Activated naive CD4-positive, alpha-beta T cell treated with anti-CD3 and anti-CD28 coated beads for 36 hours (primary cell): ENCODE measurements at places on chromosomes 4 and X. TPM values are rescaled to one million over a fixed set of nuclear protein-coding genes. Genes with fewer than 3 reads are reported as not detected.
A peak's percentile ranks its signal among the peaks of the same experiment; 100 is the strongest.

Gene AMTN
- total RNA-seq = not detected

Gene FGF16
- total RNA-seq = 0.12 TPM

DNA sequence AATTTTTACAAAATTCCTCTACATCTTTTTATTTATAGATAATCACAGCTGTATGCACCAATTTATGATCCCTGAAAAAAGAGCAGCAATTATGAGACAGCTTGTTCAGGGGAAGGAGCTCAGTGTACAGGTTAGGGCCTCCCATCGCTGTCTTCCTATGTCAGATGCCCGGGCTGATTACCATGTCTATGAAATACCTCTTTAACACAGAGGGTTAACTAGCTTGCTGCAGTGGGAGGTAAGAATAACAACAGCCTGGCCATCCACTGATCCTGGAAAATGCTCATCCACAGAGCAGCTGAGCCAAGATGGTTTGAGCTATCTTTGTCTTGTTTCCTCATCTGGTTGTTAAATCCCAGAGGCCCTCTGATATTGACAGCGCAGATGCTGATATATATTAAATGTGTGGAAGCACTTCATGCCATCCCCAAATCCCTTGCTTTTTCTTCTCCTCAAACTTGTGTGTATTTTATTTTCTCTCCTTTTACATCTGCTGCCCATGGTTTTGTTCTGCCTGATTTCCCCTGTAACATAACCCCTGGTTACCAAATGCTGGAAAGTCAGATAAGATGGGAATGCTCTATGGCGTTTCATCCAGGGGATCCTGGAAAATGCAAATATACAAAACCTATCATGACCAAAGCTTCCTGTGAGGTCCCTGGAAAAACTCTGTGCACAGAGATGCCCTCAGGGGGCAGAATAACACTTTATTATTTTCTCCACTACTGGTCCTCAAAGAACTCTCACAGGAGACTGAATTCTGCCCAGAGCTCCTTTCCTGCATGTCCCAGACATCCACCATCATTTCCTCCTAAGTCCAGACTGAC lies 85.8 kb upstream of the PUDP start:
- no peak for DNase-seq
- H3K4me1 ChIP-seq = no peaks in the 10 kb centered on the region
- H3K4me3 ChIP-seq = no peak overlapping the region
- no peaks in the 10 kb centered on the region for H3K36me3 ChIP-seq
- H3K27ac ChIP-seq = peak overlapping the region; percentile 59

- no peak overlapping the region for H3K27ac ChIP-seq
- no peak for DNase-seq
- no peaks in the 10 kb centered on the region for H3K36me3 ChIP-seq
- H3K4me1 ChIP-seq = no peaks in the 10 kb centered on the region
- no peaks in the 10 kb centered on the region for H3K27me3 ChIP-seq
- H3K4me3 ChIP-seq = no peak overlapping the region
Observed at GRCh38 chr4:122898370-122899150, 23.8 kb downstream of the NUDT6 start.

GRCh38 chr4:154616287-154616686 lies 3.8 kb upstream of the FGG start:
- H3K4me1 ChIP-seq = peaks cover 10% of the 10 kb centered on the region
- peaks cover 3% of the 10 kb centered on the region for H3K27me3 ChIP-seq
- no peak for DNase-seq
- no peaks in the 10 kb centered on the region for H3K36me3 ChIP-seq
- no peak overlapping the region for H3K27ac ChIP-seq
- no peak overlapping the region for H3K4me3 ChIP-seq

GRCh38 chr4:174423257-174423944 lies 98.9 kb downstream of the HPGD start:
- H3K27ac ChIP-seq = no peak overlapping the region
- peaks cover 20% of the 10 kb centered on the region for H3K4me1 ChIP-seq
- no peaks in the 10 kb centered on the region for H3K36me3 ChIP-seq
- DNase-seq = peak; percentile 38

DNA sequence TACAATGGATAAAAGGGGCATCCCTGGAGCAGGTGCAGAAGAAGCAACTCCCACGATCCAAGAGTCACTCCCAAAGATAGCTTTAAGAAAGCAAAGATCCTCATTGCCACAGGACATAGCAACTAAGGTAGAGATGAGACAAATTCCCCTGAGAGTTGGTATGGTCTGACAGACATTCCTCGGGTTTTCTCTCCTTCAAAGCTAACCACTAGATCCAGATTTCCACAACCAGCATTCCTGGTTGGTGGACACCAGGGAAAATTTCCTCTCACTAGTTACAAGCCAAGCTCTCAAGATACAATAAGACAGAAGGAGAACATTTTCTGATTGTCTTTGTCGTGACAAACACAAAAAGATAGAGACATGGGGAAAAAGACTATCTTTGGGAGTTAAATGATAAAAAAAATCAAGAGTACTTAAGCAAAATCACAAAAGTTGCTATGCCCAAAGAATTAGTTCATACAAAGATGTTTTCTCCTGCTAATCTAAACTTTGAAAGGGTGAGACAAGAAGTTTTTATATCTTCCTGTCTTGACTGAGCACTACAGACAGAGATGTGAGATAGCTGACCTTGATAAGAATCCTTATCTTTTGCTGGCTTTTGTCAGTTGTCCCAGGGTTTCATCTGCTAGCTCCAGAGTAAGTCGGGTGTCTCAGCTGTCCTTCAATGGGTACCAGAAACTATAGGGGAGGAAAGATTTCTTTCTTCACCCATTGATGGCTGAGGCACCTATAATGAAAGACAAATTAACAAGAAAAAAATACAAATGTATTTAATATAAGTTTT lies 200.5 kb downstream of the CENPC start:
- H3K4me1 ChIP-seq = no peaks in the 10 kb centered on the region
- no peaks in the 10 kb centered on the region for H3K36me3 ChIP-seq
- peaks cover 10% of the 10 kb centered on the region for H3K27me3 ChIP-seq
- H3K27ac ChIP-seq = no peak overlapping the region
- DNase-seq = no peak

- H3K27ac ChIP-seq = no peak overlapping the region
- H3K36me3 ChIP-seq = no peaks in the 10 kb centered on the region
- H3K4me1 ChIP-seq = no peaks in the 10 kb centered on the region
- DNase-seq = no peak
Observed at GRCh38 chr4:167642250-167642649, 408.0 kb upstream of the SPOCK3 start.
